WTC11 (cell line): ENCODE measurements at places on chromosomes 2 and 18.

- DNase-seq, result no peak
Observed at GRCh38 chr2:236871500-236872001, 214.1 kb upstream of the COPS8 start.

- DNase-seq, result no peak
Observed at GRCh38 chr2:105504459-105504858, 105.6 kb upstream of the FHL2 start.

DNA sequence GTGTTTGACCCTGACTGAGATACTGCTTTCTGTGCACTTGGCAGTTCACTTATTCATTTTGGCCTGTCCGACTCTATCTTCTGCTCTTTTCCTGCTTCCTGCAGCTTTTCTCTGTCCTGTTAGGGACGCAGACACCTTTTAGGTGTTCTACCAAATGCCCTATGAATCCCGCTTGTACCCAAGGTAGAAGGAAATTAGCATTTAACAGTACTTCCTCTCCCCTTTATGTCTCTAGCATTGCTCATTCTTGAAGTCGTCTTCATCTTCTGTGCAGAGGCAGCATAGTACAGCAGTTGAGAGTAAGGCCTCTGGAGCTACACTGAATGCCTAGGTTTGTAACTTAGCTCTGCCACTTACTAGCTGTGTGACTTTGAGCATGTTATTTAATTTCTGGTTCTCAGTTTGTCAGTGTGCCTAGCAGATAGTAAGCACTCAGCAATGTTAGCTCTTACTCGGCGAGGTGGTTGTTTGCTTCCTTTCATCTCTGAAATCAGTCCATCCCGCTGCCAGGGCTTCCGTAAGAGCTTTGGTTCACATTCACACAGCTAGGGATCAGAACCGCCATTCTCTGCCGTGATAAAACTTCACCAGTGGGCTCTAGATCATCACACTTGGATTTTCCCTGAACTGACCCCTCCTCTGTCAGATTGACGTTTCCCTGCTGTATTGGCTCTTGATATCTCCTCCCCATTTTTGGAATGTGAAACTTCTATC, 1.4 kb downstream of the CCT7 start:
- DNase-seq, result no peak

DNA sequence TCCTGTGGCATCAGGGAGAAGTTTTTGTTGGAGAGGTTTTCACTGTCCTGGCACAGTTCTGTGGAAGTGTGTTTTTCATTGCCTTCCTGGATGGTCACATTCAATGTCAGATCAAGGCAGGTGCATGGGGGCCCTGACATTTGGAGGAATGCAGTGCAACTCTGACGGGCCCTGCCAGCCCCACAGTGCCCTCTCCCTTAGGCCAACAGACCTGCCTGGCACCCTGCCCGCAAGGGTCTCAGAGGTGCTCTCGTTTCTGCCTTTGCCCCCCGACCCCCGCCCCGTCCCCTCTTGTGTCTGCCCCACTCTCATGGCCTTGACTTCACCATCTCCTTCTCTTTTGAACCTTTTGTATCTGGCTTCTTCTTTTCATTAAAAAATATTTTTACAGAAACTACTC, 257.2 kb upstream of the HDAC4 start:
- DNase-seq, result no peak

DNA sequence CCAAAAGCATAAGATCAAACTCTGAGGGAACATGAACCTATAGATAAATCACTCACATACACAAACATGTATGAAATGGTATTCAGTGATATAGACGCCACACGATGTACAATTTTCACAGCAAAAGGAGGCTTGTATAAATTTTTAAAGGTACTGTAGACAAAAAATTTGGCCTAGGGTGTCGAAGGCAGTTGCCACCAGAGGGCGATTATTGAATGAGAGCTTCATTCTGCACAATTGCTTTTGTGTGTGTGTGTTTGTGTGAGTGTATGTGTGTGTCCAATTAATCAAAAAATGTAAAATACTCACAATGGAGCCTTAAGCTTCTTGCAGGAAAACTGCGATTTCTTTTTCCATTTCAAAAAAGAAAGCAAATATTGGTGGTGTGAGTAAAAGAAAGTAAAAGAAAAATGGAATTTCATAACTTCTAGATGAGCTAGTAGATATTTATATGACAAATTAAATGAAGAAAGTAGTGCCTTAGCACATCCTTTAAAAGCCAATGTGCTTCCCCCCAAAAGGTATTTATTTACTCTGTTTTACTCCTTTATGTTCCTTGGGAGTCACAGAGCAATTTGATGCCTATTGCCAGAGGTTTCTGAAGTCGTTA, 800.1 kb downstream of the SATB2 start:
- DNase-seq, result peak; percentile 31

DNA sequence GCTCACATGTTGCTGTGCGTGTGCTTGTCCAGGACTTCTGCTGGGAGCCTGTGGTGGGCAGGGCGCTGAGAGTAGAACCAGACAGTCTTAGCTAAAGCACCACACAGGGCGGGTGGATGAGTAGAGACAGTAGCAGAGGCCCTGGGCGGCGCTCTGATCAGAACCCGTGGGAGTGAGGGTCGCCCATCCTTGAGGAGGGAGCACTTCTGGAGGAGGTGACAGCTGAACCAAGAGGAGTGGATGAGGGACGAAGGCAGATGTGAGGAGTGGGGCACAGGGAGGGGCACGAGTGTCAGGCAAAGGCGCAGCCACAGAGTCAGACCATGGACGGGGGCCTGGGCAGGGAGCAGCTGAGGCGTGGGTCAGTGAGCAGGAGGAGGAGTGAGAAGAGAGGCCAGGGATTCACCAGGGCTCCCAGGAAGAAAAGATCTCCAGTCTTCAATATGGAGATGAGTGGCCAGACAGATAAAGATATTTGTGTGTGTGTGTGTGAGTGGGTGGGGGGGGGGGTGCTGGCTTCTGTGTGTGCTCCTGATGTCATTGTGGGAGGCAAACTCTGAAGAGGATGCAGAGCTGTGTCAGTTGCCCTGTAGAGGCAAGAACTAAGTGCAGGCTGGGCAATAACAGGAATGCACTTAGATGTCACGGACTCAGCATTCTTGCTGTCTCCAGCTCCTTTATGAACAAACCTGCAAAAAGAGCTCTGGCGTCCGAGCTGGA, 79.6 kb downstream of the TPO start:
- peak; percentile 8 for DNase-seq

- DNase-seq, result peak; percentile 23
Observed at GRCh38 chr2:71070294-71071093, 2.0 kb downstream of the NAGK start.

- DNase-seq, result no peak
Observed at GRCh38 chr18:28760299-28760698, 583.4 kb upstream of the CDH2 start.

DNA sequence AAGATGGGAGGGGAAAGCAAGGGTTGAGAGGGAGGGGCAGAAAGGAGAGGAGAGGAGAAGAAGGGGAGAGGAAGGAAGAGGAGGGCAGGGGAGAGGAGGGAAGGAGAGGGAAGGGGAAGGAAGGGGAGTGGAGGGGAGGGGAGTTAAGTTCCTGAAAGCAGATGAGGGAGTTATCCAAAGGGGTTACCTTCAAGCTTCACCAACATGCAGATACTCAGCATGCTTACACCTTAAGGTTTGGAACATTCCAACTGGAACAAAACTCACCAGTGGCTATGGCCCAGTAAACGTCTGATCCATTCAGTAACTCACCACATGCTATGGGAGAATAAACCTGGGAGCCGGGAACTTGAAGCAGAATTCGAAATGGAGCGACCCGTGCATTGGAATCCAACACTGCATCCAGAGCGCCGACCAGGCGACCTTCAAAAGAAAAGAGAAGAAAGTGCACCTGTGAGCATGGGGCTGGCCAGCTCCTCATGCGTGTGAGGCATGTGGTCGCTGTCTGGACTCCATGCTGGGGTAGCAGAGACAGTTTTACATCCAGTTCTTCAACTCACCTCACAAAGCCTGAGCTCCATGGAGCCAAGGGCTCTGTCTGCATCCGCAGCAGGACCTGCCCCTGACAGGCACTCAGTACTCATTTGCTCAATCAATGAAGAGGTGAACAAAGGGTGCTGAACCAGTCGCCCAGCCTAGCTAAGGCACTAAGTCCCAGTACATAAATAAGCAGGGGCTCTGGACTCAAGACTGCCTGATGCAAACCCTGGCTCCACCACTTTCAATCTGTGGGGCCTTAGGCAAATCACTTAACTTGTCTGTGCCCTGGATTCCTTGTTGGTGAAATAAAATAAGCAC, 61.0 kb downstream of the TBC1D8 start:
- DNase-seq, result no peak

GRCh38 chr2:224211181-224211480, 172.0 kb upstream of the SERPINE2 start:
- no peak for DNase-seq

DNA sequence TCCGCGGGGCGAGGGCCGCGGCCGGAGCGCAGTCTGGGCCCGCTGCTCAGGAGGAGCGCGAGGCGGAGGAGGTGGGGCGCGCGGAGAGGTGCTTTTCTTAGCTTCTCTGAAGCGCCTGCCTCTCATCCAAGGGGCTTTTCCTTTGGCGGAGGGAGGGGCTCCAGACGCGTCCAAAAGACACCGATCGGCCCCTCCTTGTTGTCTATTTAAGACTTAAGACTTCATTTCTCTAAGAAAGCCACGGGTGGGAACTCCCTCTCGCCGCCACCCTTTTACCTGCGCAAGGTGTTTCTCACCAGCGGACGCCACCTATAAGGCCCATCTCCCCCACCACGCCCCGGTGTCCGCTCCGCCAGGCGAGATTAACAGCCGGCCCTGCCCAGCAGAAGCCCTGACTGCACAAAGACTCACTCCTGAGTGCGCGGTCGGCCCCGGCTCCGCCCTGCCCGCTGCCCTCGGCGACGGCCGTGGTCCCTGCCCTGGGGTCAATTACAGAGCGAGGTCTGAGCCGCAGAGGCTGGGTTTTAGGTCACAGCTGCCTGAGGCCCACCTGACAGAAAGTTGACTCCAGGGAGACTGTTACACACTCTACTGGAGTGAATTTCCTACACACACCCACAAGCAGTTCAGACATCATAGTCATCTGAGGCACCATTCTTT, at the start of gene DSC2:
Gene DSC2, minus strand, starts transcription at position 397 of the 660 bp plus-strand sequence. CDS start 450 bp downstream, outside the sequence.
- peak; percentile 72 for DNase-seq

- DNase-seq, result no peak
Observed at GRCh38 chr2:54755641-54756326, 32.3 kb downstream of the EML6 start.

GRCh38 chr18:49898421-49898820, 85.1 kb upstream of the ACAA2 start:
- DNase-seq, result peak; percentile 62

- no peak for DNase-seq
Observed at GRCh38 chr2:64391940-64392339, 62.0 kb upstream of the LGALSL start.

GRCh38 chr2:66073172-66073571, 361.8 kb upstream of the MEIS1 start:
- no peak for DNase-seq
